Esophagus squamous epithelium (tissue), 5 donors: ENCODE measurements at places on chromosomes 16 and 17.

DNA sequence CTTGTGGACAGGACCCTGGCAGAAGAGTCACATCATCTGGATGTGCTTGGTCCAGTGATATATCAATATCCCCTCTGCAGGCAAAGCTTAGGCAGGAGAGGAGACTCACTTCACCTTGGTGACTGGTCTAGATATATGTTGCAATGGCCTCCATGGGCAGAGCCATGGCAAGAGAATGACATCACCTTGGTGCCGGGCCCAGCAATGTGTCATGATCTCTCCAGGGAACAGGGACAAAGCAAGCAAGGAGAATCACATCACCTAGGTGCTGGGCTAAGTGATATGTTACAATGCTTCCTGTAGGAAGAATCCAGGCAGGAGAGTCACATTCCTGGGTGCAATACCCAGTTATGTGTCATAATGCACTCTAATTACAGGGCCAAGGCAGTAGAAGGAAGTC is 2106.2 kb downstream of the TP53TG3F start:
- no peak for DNase-seq

GRCh38 chr17:56392321-56392720 is 201.2 kb upstream of the NOG start:
- DNase-seq = no peak

DNA sequence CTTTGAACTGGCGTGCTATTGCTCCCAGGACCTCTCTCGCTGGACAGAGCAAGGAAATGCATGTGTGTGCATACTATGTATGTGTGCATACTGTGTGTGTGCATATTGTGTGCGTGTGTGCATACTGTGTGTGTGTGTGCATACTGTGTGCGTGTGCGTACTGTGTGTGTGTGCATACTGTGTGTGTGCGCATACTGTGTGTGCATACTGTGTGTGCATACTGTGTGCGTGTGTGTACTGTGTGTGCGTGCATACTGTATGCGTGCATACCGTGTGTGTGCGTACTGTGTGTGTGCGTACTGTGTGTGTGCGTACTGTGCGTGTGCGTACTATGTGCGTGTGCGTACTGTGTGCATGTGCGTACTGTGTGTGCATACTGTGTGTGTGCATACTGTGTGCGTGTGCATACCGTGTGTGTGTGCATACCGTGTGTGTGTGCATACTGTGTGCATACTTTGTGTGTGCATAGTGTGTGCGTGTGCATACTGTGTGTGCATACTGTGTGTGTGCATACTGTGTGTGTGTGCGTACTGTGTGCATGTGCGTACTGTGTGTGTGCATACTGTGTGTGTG is 89.4 kb downstream of the RPTOR start:
- no peak for DNase-seq

GRCh38 chr16:10121491-10121890 is 60.7 kb downstream of the GRIN2A start:
- DNase-seq = no peak
